NCI-H526 (cell line): ENCODE measurements at places on chromosomes 11 and 22.

- no peak for DNase-seq
Measured at GRCh38 chr11:22787055-22787454, 42.5 kb downstream of the SVIP start.

DNA sequence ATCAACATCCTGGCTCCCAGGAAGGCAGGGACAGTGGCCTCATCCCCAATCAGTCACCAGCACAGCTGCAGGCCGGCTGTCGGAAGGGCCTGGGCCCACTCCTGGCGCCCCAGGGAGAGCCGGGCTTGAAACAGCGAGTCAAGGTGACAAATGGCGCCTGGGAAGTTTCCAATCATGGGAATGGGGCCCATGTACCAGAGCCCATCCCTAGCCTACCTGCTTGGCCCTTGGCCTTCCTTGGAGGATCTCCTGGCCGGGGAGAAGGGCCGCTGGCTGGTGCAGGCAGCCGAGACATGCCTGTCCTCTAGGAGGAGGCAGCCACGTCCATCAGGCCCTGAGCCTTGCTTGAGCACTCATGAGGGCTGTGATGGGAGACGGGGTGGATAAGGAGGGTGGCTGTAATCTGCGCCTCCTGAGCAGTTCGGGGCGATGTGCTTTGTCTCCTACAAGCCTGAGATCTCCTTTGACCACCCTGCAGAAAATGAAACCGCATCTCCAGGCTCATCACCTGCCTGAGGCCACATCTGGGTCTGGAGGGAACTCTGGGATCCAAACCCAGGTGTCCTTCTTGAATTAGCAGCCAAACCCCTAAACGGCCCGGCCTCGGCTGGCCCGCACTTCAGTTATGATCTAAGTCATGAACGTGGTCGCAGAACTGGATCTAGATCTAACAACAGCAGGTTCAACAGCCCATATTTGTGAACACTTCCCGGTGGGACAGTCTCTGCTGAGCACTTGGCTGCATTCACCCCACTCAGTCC is 862.0 kb downstream of the TBC1D22A start:
- DNase-seq: no peak

DNA sequence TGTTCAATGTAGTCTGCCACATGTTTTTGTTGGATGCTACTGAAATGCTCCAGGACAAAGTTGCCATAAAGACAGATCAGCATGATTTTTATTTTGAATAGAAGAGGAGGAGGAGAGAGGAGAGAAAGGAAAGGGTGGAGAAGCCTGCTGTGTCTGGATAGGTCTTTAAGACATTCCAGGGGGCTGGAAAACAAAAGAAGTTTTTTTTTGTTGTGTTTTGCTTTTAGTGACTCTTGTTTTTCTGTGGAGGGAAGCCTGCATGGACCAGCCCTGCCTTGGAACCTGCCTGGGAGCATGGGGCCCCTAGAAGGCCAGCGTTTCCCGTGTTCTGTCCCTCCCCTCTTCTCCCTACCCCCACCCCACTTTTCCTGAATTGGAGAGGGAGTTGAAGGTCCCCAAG is 2.3 kb downstream of the TSPAN18 start:
- no peak for DNase-seq

DNA sequence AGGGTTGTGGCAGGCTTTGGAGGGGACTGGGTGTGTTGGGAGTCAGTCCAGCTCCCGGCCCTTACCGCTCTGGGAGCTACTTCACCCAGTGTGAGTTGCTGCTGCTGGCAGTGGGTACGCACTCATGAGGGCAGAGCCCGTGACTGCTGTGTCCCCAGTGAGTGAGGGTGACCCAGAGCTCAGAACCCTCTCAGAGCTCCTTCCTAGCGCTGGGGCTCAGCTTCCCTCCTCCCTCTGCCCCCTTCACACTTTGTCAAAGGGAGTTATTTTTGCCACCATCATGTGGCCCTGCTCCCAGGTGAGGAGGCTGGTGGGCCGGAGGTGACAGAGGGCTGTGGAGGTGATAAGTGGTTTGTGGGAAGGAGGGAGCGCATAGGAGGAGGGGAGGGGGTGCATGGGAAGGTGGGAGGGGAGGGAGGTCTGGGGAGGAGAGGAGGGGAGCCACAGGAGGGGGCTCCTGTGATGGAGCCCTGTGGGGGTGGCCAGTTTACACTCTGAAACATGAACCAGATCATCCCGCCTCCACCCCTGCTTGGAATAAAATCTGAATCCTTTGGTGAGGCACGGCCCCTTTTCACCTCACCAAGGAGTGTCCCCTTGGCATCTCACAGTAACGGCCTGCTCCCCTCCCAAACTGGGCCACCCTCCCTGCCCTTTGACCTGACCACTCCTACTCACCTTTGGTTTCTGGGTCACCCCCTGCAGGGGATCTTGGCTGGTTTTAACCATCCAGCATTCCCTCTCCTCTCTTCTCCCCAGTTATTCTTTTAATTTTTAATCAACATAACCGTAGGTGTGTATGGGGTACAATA is 9.9 kb downstream of the NDUFV1 start:
- no peak for DNase-seq

- no peak for DNase-seq
Measured at GRCh38 chr11:10646005-10646404, 47.5 kb downstream of the IRAG1 start.

- no peak for DNase-seq
Measured at GRCh38 chr11:10375280-10375971, 70.6 kb downstream of the ADM start.

DNA sequence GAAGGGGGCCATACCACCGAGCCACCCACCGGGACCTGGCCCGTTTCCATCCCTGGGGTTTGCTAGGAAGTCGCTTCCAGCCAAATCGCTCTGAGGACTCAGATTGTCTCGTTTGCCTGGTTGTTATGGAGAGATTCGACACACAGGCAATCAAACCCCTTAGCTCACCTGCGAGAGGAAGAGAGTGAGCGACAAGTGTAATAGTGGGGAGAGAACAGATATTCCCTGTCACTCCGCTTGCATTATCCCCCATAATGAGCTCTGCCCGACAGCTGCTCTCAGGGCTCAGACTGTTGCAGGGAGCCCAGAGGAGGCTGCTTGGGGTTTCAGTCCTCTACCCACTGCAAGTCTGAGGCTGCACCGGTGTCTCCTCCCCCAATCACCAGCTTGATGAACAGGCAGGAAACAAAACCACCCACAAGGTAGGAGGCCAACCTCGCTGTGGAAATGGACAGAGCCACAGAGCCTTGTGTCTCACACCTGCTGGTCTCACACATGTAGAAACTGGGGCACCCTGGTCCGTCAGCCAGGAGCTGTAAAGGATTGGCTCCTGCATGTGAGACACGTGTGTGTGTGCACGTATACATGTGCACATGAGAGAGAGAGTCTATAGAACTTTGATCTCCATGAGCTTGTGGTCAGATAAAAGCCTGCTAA is 351.1 kb downstream of the BUD13 start:
- DNase-seq: no peak

DNA sequence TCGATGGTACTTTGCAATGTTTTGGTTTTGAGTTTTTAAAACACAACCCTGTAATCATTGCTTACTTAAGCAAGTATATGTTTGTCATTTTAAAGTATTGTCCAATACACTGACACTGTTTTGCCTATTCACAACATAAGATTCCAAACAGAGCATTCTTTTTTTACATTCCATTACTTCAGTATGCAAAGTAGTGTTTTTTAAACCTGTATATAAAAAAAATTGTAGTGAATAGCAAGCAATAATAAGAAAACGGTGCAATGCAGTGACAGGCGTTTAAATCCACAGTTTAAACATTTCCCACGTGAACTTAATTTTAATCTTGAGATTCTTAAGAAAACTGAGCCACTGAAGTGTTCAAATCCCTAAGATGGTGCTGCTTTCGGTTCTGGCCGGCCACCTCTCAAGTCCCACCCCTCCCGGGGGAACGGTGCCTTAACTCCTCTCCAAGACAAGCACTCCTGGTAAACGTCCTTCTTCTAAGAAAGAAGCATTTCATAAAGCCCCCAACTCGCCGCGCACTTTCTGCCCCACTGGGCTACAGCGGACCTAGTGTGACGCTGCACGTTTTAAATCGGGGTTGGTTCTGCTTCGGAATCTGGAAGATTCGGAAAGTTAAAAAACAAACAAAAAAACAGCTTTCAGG is 2.9 kb downstream of the PGR start:
- no peak for DNase-seq

GRCh38 chr11:45934580-45935318 is 12.3 kb downstream of the LARGE2 start:
- no peak for DNase-seq

GRCh38 chr11:2426826-2427521 is 17.3 kb downstream of the TRPM5 start:
- no peak for DNase-seq

- DNase-seq: no peak
Measured at GRCh38 chr11:65834202-65834601, 439 bp downstream of the SNX32 start.

DNA sequence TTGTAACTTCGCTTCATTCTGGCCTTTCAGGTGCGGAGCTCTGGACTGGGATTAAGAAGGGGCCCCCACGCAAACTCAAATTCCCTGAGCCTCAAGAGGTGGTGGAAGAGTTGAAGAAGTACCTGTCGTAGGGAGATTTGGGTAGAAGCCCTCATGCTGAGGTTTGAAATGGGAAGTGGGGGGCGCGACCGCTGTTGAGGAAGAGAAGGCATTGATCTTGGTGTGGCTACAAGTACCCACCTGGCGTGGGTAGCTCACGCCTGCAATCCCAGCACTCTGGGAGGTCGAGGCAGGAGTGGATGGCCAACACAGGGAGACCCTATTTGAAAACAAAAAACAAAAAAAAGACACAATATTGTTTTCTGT is 779 bp downstream of the SELENOH start:
- no peak for DNase-seq

DNA sequence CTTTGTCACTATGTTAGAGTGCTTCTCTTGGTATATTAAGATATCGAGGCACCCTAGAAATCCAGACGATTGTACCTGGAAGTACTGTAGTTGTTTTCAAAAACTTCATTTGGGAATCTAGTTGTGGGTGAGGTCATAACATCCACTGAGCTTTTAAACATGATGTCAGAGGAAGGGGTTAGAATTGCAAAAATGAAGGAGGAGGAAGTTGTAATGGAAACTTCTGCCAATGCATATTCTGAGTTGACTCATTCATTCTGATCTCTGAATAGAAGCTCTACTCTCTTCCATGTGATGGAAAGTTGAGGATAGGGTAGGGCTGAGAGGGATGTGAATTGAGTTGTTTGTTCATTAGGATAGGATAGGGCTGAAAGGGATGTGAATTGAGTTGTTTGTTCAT is 7.7 kb downstream of the CD44 start:
- no peak for DNase-seq

DNA sequence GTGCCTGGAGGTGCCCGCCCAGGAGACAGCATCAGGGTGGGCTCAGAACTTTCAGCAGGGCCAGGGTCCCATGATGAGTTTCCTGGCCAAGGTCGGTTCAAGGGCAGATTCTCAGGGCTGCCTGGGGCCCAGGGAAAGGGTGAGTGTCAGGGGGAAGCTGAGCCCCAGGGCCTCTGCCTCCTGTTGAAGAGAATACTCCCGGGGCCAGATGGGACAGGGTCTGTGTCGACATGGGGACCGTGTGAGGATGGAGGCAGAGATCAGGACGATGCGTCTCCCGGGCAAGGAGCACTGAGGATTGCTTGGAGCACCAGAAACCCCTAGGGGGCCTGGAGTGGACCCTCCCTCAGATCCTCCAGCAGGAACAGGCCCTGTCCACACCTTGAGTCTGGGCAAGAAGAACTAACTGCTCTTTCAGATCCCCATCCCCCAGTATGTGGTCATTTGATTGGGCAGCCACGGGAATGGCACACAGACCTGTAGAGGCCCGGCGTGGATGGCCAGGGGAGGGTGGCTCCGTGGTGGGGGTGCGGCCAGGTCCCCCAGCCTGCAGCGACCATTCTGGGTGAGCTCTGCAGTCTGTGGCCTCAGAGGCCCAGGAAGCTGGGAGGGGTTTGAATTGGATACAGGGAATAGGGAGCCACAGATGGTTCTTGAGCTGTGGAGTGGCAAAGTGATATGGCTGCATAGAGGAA is 1078.7 kb downstream of the BRD1 start:
- no peak for DNase-seq

DNA sequence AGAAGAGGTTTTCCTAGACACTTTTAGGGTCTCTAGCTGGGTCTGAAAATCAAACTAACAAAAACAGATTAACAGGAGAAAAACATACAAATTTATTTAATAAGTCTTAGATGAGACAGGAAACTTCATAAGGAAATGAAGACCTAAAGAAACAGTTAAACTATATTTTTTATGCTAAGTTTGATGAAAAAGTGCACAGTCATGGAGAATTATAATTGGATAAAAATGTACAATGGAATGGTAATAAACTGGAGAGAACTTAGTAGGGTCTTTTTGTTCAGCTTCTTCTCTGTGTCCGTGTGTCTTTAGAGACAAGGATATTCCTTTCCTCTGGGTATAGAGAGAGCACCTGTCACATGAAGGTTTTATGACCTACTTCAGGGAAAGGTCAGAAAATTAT is 323.4 kb downstream of the RAB38 start:
- no peak for DNase-seq

GRCh38 chr11:126265811-126266210 is 2.9 kb downstream of the SRPRA start:
- no peak for DNase-seq

GRCh38 chr11:4491878-4492606 is 9.6 kb downstream of the OR52K1 start:
- no peak for DNase-seq

DNA sequence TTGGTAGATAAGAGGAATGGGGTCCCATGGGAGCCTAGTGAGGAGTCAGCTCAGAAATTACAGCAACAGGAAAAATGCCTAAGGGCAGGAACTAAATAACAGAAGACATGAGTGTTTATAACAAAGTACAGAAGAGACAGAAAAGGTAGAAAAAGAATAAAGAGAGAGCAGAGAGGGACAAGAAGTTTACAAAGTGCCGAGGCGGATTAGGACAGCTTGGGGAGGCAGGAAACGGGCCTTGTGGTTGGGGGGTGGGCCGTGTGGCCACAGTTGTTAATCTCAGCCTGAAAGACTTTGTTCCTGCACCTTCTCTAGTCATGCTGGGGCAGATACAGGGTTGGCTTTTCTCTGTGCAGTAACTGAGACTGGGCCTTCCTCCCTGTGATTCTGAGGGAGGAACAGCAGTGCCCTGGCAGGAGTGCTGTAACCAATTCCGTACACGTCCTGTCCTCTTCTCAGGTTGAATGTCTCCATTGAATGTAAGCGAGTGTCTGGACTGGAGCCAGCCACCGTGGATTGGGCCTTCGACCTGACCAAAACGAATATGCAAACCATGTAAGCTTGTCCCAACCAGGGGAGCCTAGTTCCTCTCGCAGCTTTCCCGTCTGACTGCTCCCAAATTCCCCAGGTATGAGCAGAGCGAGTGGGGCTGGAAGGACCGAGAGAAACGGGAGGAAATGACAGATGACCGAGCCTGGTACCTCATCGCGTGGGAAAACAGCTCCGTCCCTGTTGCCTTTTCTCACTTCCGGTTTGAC is 13.2 kb downstream of the NAA40 start:
- DNase-seq: no peak

GRCh38 chr11:2319791-2320472 is 18.1 kb downstream of the TSPAN32 start:
- no peak for DNase-seq
